ENCODE measurements at places on chromosomes 5 and 9. TPM values are rescaled to one million over a fixed set of nuclear protein-coding genes. Genes with fewer than 3 reads are reported as not detected.

The PCA3 gene
- total RNA-seq, result not detected

The KCTD16 gene
- 2.6 TPM for total RNA-seq

The CAMSAP1 gene
- total RNA-seq, result 39.3 TPM

The CLIC3 gene
- not detected for total RNA-seq

DNA sequence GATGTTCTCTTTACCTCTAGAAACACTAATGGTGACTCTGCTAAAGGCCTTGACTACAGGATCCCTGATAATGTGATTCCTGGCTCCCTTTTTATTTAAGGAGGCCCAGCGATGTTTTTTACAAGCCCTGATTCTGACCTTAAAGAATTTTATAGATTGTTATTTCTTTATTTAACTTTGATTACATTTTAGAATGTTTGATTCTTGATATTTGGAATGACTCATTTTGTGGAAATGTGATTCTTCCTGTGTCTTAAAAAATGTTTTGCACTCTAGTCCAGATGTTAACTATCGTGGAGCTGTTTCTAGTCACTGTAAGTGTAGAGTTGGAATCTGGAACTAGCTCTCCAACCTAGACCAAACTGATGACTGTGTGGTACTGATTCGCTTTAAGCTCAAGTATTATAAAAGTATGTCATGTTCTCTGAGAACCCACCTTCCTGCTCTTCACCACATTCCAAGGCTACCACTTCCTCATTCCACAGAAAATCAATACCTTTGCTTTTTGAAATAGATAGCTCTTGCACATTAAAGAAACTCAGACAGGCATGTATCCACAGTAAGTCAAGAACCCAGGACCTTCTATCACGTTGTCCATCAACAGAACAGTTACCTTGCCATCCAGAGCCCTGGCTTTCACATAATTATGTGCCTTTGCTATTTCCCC, 65.2 kb downstream of the JMY start:
- DNase-seq, result no peak

GRCh38 chr5:83472508-83473345, 1.2 kb downstream of the VCAN start:
- DNase-seq, result no peak

GRCh38 chr9:92728831-92729734, 35.5 kb downstream of the BICD2 start:
- no peak for DNase-seq

DNA sequence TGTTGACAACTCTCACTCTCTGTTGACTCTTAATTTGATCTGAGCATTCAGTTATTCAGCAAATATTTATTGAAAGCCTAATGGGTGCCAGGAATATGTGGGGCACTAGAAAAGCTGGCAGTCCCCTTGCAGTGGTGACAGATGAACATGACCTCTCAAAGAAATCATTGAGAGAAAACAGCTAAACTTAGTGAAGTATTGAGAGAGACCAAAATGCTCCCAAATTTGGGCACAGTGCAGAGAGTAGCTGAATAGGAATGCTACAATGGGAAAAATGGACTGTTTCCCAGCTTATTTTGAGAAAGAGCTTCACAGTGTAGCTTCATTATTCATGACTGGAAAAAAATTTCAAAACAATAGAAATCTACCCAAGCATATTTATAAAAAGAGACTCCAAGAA, 257.9 kb downstream of the SGCD start:
- no peak for DNase-seq

DNA sequence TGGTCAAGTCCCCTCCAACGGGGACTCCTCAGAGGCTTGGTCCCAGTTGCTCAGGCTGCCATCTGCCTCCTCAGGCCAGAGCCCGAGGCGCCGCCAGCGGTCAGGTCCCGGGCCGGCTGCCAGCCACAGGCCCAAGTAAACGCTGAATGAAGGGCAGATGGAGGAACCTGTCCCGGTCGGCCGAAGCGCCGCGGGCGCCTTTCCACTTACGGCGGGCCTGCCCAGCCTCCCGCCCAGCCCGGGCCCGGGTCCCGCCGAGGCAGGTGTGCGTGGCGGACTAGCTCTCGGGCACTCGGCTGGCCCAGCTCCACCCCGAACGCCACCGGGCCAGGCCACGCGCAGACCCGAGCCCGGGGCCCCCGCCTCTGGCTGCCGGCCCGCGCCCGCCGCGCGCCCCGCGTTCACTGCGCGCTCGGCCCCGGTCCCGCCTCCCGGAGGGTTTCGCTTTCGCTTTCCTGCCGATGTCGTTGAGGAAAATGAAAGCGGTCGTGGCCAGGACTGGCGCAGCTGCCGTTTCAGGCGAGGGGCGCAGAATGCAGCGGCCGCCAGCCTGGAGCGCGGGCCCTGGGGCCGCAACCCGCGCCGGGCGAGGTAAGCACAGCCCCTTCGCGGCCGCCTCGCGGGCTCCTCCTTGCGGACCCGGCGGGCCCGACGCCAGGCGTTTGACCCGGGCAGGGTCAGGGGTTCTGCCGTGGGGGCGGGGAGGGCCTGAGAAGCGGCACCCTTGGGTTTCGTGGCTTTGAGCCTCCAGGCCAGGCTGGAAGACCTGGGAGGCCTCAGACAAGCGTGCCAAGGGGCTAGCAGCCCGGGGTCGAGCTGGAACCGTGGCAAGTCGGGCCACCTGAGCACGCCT, 41.2 kb downstream of the SLC22A5 start:
- DNase-seq, result peak; percentile 78
